HCT116 (cell line): ENCODE measurements at places on chromosomes 13 and 19. TPM values are rescaled to one million over a fixed set of nuclear protein-coding genes. Genes with fewer than 3 reads are reported as not detected.

DNA sequence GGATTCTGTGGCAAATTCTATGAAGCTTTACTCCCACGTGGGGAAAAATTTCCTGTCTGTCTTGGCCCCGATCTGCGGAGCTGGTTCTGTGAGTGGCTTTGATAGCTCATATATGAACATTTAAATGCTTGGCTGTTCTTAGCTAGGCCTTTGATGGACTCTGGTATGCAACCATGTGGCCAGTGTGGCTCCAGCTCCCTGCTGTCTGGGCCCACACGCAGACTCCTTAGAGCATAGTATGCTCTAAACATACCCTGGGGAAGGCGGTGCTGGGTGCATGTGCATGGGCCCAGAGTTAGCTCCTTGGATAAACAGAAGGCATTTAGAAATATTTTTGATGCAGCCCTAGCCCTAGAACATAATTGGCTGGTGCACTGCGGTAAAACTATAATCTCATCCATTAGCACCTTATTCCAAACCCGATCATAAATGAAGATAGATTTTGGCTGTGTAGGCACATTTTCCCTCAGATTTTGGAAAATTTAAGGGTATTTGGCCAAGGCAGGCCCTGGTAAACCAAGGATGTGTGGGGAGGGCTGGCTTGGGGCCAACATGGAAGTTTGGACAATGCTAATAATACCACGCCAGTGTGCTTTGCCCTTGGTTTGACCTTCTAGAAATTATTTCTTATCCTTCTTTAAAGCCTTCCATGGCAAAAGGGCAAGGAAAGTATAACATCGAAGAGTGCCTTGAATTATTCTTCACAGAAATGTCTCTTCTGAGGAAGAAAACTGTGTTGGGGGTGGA is 153.5 kb downstream of the LMO7 start:
- DNase-seq = no peak

The NUFIP1 gene
- 12.2 TPM for total RNA-seq

GRCh38 chr13:53075356-53076041 is 46.9 kb downstream of the OLFM4 start:
- DNase-seq = no peak

DNA sequence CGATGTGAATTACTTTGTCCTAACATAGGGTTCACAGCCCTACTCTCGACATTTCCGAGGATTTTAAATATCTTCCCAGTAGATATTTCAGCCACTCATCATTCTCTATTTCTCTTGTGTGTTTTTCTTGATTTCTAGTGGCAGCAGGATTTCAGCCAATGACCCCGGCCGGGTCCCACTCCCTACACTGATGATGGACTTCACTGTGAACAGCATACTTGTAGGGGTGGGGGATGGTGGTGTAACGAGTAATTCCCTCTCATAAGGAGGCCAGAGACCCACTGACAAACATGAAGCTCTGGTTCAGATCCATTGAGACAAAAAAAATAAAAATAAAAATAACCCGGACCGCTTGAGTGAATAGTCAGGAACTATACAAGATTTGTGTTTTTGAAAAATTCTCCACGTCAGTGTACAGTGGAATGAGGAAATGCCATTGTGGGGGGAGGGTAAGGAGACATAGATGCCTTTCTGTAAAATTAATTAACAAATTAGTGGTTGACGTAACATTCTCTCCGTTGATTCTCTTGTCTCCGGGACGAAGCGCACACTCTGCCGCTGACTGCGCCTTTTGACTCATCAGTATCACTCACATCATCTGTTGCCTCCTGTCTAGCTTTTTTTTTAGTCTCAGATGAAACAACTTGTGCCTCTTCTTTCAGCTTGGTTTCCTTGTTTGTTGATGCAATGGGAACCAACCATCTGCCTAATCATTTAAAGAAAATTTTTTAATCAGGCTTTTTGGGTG is 48.8 kb upstream of the IRS2 start:
- DNase-seq = no peak

GRCh38 chr19:14477418-14478112 is 2.4 kb upstream of the PTGER1 start:
- no peak for DNase-seq

DNA sequence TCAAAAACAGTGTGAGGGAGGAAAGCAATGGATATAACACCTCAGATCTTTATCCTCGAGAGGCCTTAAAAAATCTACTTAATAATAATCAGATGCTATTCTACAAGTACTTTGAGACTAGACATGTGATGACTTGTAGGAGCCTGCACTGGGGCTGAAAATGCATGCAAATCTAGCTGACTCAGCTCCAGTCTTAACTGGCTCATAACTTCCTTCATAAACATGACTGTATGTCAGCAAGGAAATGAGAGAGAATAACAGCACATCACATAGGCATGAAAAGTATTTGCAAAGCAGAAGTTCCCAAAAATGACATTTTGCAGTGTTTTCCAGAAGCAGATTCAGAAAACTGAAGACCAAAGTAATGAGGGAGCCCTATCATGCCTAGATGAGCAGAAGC is 38.1 kb downstream of the PSG5 start:
- no peak for DNase-seq

DNA sequence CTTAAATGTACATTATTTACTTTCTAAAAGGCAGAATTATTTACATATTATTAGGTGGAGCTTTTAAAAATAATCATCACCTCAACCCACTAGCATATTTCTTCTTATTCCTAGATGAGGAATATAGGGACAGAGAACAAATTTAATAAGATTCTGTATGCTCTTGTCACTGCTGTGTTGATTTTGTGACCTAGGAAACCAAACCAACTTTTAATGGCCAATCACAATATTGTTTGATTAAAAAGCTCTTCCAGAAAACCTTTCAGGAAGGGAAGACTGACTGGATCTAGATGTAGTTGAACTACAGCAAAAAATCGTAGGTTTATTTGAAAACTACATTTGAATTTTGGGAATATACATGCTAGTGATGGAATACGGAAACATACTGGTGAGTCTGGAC is 91.8 kb upstream of the RAP2A start:
- no peak for DNase-seq

DNA sequence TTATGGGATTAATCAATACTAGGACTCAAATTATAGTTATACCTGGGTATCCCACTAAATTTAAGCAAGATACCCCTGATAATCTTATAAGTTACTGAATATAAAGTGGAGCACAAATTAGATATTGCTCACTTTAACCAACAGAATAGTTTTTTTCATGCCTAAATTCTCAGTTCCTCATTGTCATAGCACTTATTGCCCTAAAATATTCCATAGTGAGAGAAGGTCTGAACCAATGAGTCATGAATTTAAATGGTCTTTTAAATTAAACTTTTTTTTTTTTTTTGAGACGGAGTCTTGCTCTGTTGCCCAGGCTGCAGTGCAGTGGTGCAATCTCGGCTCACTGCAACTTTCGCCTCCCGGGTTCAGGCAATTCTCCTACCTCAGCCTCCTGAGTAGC is 42.4 kb downstream of the ZNF136 start:
- DNase-seq = no peak

The PRR36 gene
- 7.5 TPM for total RNA-seq

The CACNA1A gene
- 7.5 TPM for total RNA-seq

The ZNF320 gene
- 9.2 TPM for total RNA-seq
